ENCODE measurements at places on chromosomes 16 and 17.

GRCh38 chr16:67406111-67406971, 9.9 kb downstream of the ZDHHC1 start:
- no peak for DNase-seq

DNA sequence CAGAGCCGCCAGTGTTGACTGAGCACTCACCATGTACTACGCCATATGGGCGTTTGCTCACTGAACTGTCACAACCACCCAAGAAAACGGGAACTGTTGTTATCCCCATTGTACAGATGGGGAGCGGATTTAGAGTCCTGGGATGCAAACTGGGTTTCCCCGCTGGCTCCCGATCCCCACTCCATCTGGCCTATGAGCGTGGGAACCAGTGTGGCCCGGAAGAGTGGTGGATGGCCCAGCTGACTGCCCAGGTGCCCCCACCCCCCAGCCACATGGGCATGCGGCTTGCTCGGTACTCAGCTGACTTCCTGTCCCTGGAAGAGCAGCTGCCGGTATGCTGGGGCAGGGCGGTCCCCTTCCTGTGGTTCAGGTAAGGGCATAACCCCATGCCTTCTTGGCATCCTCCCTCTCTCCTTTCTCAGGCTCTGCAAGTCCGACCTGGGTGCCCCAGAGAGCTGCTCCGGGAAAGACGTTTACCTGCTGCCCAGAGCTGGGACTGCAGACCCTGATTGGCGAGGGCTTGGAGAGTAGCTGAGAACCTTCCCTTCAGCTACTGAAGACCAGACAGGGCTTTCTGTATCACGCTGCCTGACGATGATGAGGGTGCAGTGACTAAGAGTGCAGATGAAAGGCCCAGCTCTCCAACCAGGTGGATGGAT, 16.2 kb downstream of the SOCS3 start:
- DNase-seq, result peak; percentile 83

- no peak for DNase-seq
Observed at GRCh38 chr16:85466989-85467388, 146.1 kb upstream of the GSE1 start.

GRCh38 chr16:23702951-23703350, 10.1 kb downstream of the ERN2 start:
- no peak for DNase-seq

DNA sequence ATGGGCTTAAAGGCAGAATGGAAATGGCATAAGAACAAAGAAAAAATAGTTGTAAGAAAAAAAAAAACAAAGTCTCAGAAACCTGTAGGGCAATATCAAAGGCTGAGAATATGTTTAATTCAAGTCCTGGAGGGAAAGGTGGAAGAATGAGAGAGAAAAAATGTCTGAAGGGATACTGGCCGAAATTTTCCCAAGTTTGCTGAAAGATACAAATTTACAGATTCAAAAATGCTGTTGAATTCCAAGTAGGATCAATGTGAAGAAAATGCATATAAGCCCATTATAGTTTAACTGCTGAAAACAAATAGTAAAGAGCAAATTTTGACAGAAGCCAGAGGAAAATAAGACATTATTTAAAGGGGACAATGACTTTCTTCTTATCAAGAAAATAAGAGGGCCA, 6.6 kb upstream of the USP22 start:
- no peak for DNase-seq

DNA sequence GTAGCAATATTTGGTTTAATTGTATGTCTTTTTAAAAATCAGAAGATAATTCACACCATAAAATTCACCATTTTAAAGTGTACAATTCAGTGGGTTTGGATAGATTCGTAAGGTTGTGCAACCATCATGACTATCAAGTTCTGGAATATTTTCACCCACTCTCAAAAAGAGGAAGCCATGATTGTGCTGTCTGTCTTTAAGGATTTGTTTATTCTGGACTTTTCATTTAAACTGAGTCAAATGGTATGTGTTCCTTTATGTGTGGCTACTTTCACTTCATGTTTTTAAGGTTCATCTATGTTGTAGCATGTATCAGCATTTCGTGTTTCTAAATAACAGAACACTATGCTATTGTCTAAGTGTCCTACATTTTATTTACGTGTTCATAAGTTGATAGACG, 68.1 kb upstream of the CPHXL start:
- no peak for DNase-seq

- DNase-seq, result no peak
Observed at GRCh38 chr16:7397901-7398300, 65.3 kb downstream of the RBFOX1 start.

- DNase-seq, result no peak
Observed at GRCh38 chr17:69757688-69758430, 317.2 kb upstream of the KCNJ16 start.

DNA sequence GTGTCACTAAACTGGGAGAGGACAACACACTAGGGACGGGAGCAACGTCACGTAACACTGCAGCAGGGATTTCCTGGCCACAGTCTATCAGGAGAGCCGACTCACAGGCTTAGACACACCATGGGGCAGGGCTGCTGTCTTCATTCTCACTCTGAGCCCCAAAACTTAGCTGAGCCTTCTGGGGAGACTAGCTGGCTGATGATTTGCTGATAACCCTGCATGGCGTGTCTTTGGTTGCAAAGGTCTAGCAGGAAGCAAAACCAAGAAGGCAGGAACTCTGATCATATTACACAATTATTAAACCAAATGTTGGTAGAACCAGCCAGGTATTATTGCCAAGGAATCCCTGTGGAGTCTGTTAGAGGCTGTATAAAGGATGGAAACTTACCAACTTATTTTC, 345.0 kb downstream of the SLC39A11 start:
- no peak for DNase-seq

- no peak for DNase-seq
Observed at GRCh38 chr17:79587945-79588344, 22.9 kb downstream of the RBFOX3 start.

DNA sequence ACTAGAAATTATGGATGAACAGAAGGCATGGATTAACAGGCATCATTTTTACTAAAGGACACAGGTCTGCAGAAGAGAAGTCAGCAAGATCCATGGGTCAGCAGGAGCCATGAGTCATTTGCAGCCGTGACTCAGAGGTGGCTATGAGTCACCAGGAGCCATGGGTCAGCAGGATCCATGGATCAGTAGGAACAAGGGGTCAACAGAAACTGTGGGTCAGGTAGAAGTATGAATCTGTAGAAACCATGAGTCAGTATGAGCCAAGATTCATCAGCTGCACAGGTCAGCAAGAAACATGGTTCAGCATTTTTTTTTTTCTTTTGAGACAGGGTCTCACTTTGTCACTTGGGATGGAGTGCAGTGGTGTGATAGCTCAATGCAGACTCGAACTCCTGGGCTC, 58.2 kb upstream of the HS3ST4 start:
- DNase-seq, result no peak

DNA sequence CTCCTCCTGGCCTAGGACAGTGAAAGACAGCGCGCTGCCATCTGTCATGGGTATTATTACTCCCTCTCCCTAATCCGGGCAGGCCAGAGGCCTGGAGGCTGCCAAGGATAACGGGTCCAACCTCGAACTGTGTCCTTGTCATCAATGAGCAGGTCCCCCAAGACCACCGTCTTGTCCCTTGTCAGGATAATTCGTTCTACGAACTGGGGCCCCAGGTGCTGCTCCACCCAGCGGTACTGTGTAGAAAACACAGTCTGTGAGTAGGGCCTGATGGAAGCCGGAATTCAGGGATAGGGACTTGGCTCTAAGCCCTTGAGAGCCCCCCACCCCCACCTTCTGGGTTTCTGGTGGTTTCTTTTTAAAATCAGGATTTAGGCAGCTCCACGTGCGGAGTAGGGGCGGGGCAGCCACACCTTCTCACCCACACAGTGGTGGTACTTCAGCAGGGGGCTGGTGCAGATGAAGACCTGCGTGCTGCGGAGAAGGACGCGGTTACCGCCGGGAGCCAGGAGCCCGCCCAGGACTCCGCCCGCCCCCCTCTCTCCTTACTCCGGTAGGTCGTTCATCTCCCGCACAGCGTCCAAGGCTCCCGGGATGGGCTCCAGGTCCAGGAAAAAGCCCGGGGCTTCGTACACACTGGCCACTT, 787 bp downstream of the NT5C start:
- peak; percentile 63 for DNase-seq

GRCh38 chr17:47693731-47694580, at the start of gene TBKBP1:
Gene TBKBP1, plus strand, starts transcription at chr17:47694161. Its CDS starts 1,952 bp downstream, at chr17:47696113.
- peak; percentile 59 for DNase-seq

DNA sequence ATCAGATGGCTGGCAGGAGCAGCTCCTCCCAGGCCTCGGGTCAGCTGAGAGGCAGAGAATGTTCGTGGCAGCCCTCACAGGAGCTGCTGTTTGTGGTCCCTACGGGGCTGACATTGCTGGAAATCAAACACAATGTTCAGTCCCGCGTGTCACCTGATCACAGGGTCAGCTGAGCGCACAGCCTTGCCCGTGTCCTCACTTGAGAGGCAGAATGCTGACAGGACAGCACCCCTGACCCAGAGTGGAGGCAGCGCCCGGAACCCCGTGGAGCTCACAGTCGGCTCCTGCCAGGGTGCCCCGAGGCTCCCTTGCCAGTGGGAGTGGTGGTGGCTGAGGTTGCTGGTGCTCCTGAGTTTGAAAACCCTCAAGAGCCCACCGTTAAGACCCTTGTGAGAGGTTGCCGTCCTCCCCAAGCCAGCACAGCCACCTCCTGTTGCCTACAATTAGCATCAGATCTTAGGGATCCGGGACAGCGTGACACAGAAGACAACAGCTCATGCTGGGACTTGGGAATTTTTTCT, 3.6 kb upstream of the CHMP6 start:
- DNase-seq, result no peak

GRCh38 chr17:31802502-31802901, 56.5 kb downstream of the COPRS start:
- DNase-seq, result no peak

DNA sequence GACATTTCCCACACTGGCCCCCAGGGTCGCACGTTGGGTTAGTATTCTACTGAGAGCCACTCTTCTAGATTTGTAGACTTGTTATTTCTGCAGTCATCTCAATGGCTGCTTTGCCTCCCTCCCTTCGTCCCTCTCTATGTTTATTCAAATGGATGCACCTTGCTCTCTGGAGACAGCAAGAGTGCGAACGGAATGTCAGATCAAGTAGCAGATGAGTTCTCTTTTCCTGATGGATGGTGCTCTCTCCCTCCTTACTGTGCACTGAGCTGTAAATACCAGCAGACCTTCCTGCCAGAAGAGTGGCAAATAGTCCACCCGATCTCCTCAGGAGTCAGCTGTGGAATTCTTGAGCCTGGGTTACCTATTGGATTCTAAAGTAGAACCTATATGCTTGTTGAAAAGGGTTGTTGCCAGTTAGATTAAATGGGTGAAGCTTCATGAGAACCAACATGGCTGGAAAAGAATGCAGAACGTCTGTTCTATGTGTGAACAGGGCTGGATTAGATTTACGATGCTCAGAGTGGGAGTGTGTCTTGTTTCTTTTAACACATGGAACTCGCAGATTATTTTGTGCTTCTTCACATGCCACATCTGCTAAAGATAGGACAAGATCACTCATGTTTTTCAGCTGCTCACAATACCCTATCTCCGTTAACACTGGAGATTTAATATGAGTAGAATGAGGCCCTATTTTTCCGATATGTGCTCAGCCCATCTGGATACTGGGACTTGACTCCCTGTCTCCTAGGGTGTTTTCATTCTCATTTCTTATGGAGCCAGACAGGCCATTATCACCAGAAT, 6.1 kb downstream of the GNAO1 start:
- no peak for DNase-seq

DNA sequence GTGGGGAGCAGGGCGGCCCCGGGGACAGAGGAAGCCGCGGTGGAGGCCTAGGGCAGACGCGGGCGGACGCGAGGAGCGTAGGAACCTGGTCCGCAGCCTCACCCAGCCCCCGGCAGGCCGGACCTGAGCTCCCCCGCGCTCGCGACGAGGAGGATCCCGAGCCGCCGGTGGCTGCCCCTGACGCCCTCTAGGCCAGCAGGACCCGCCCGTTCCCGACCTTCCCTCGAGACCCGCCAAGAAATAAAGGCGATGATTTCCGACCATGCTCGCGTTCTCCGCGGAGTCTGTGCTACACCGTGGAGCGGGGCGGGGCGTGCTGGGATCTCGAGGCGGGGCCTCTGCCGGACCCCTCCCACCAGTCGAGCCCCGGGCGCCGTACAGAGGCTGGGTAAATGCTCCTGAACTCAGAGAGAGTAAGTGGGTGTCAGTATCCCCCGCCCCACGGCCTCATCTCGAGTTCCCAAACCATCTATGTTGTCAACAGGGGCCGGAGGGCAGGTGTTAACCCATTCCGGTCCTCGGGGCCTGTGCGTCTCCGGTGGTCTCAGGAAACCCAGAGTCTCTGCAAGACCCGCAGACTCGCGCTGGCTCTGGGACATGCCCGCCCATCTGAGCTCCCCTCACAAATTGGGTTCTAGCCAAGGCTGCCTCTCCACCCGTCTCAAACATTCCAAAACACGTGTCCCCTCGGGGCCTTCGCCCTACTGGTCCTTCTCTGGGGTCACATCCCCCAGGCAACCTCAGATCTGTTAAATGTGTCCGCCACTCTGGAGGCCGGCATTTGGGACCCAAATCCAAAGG, 13.7 kb downstream of the SYCE1L start:
- peak; percentile 69 for DNase-seq

- no peak for DNase-seq
Observed at GRCh38 chr16:73093146-73094144, 45.5 kb upstream of the ZFHX3 start.

GRCh38 chr16:10335681-10336080, 50.2 kb upstream of the ATF7IP2 start:
- DNase-seq, result no peak

DNA sequence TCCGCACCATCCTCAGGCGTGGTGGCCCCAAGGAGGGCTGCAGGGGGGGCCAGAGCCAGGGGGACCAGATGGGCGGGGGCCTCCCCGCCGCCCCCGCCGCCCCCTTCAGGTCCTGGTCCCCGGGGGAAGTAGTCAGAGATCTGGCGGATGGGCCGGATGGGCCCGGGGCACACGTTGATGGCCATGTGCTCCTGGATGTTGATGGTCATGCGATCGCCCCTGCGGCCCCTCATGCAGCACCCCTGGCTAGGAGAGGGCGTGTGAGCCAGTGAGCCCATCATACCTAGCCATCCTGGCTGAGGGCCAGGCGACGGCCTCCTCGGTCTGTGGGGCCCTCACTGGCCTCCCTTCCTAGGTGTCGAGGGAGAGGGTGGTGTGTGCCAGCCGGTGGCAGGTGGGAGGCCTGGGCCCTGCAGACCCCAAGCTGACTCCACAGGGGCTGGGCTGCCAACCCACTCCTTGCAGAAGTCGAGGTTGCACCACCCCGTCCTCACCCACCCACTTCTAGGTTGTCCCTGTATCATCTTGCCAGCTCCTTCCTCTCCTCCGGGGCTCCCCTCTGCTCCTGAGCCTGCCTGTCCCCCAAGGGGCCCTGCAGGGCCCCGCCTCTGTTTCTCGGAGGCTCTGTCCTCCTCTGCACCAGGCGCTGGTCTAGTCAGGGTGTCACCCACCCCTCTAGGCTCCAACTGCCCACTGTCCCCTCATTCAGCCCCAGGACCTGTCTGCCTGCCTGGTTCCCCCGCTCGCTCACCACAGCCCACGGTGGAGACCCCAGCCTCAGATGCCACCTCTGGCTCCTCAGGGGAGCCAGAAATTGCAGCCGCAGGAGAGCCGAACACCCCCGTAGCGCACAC, 610 bp downstream of the DOC2A start:
- DNase-seq, result no peak

- no peak for DNase-seq
Observed at GRCh38 chr16:714079-714478, 839 bp upstream of the METRN start.

GRCh38 chr17:81652906-81653771, 3.2 kb downstream of the PDE6G start:
- DNase-seq, result peak; percentile 17

GRCh38 chr16:68420366-68420942, 27.9 kb downstream of the SMPD3 start:
- DNase-seq, result no peak

- no peak for DNase-seq
Observed at GRCh38 chr16:5207001-5207523, 109.5 kb upstream of the EEF2KMT start.

GRCh38 chr17:81006891-81007290, 15.2 kb downstream of the CHMP6 start:
- no peak for DNase-seq

Measured in activated CD4-positive, alpha-beta T cell treated with anti-CD3 and anti-CD28 coated beads, Interleukin-10, Interleukin-2, amounts not matched to agents 100 ng/mL and 50 ng/mL, durations not matched to agents 16 hours and 8 hours (primary cell).